Breast epithelium (tissue), 4 donors: ENCODE measurements at places on chromosomes 4 and X. TPM values are rescaled to one million over a fixed set of nuclear protein-coding genes. Genes with fewer than 3 reads are reported as not detected.

The MAGEA9 gene
- total RNA-seq, result not detected

The DMP1 gene
- total RNA-seq, result not detected

The SHISA3 gene
- total RNA-seq, result 0.73 TPM

- no peak overlapping the region for H3K4me3 ChIP-seq
- H3K4me1 ChIP-seq, result no peaks in the 10 kb centered on the region
- DNase-seq, result no peak
These were observed 40.6 kb downstream of the QRFPR start for GRCh38 chr4:121340247-121340646.

GRCh38 chr4:138522366-138522765, 280.2 kb upstream of the SLC7A11 start:
- no peaks in the 10 kb centered on the region for H3K36me3 ChIP-seq
- H3K4me1 ChIP-seq, result no peaks in the 10 kb centered on the region
- H3K27ac ChIP-seq, result no peak overlapping the region
- no peaks in the 10 kb centered on the region for H3K27me3 ChIP-seq
- H3K4me3 ChIP-seq, result no peak overlapping the region

- peak overlapping the region; percentile 100 for H3K27ac ChIP-seq
- H3K4me1 ChIP-seq, result peaks cover 3% of the 10 kb centered on the region
- no peaks in the 10 kb centered on the region for H3K27me3 ChIP-seq
- DNase-seq, result no peak
- H3K36me3 ChIP-seq, result no peaks in the 10 kb centered on the region
- peak overlapping the region; percentile 76 for H3K4me3 ChIP-seq
These were observed 1.1 kb downstream of the MECP2 start for GRCh38 chrX:154096140-154097002.
